Coronary artery (tissue), 2 donors: ENCODE measurements at places on chromosomes 7 and 10.

- no peak for DNase-seq
Measured at GRCh38 chr10:30868611-30869010, 163.1 kb downstream of the ZNF438 start.

- no peak for DNase-seq
Measured at GRCh38 chr10:118986815-118987790, 42.4 kb upstream of the NANOS1 start.

GRCh38 chr7:5824297-5824610, 42.8 kb upstream of the RNF216 start:
- no peak for DNase-seq

- no peak for DNase-seq
Measured at GRCh38 chr7:102175423-102176170, 111.1 kb upstream of the SH2B2 start.

- peak; percentile 65 for DNase-seq
Measured at GRCh38 chr10:124002391-124003069, 90.9 kb downstream of the CHST15 start.

DNA sequence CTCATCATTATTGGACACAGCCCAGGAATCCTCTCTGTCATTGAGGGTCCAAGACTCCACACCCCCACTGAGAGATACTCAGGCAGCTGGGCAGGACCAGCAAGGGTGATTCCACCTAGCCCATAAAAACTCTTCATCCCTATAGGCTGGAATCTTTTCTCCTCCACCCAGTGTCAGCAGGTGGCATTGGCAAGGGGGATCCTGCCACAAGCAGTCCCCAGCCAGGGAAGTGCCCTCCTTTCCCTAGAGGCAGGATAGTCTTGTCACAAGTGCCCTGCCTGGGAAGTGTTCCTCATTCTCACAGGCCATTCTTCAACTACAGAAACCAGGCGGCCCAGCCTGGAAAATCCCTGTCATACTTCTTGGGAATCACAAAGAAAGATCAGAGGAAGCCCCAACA, 533.6 kb downstream of the GRID1 start:
- no peak for DNase-seq

- DNase-seq, result no peak
Measured at GRCh38 chr7:80968606-80969005, 49.8 kb upstream of the SEMA3C start.

DNA sequence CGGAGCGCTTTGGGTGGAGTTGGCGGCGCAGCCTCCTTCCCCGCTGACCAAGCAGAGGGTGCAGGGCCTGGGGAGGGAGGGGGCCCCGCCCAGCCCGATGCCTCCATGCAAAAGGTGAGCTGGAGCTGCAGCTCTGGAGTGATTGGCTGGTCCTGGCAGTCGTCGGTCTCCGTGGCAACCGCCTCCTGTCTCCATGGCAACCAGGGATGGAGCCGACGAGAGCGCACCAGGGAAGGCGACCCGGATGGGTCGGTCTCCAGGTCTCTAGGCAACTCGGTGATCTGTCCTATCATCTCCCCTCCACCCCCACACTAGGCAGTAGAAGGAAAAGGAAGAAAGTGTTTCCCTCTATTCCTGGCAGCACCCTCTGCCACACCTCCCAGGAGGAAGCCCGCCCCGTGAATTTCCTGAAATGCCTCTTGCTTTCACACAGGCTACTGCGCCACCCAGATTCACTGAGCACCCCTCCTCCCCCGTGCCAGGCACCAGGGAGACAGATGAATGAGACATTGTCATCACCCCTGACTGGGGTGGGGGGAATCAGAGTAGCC, 647 bp upstream of the NACAD start:
- no peak for DNase-seq

DNA sequence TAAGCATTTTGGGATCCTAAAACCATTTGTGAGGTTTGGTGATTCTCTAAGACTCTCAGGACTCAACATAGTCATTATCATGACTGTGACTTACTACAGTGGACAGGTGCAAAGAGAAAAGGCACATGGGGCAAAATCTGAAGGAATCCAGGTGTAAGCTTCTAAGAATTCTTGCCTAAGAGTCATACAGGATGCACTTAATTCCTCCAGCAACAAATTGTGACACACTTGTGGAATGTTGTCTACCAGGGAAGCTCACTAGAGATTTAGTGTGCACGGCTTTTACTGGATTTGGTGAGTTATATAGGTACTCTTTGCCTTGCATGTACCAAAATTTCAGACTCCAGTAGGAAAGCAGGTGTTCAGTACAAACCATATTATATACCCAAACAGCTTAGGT, 47.9 kb downstream of the WAC start:
- DNase-seq, result no peak

DNA sequence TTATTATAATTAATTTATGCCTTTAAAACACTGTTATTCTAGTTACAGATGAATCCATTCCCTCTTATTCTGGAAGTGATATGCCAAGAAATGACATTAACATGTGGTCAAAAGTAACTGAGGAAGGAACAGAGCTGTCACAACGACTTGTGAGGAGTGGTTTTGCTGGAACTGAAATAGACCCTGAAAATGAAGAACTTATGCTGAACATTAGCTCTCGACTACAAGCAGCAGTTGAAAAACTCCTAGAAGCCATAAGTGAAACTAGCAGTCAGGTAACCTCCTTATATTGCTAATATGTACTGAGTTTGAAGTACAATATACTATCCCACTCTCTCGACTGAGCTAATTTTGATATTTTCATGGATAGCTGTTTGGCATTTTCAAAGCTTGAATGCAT, 81.6 kb downstream of the CYP51A1 start:
- DNase-seq, result no peak
